ENCODE measurements at places on chromosomes 13 and 19. TPM values are rescaled to one million over a fixed set of nuclear protein-coding genes. Genes with fewer than 3 reads are reported as not detected.

Gene ERICH6B
- not detected for total RNA-seq

Gene OR10H1
- not detected for total RNA-seq

Gene CGB1
- total RNA-seq = not detected

Gene INSL3
- total RNA-seq = not detected

Gene BSG
- total RNA-seq = 352 TPM

Gene LILRB1
- total RNA-seq = not detected

Gene EDNRB
- total RNA-seq = 4.0 TPM

Gene B3GNT8
- 2.1 TPM for total RNA-seq

Gene ZNF556
- not detected for total RNA-seq

Gene CGB8
- total RNA-seq = not detected

Gene S1PR4
- 0.33 TPM for total RNA-seq

Gene ARL11
- 0.13 TPM for total RNA-seq
